ENCODE measurements at places on chromosomes 11 and 22.

- DNase-seq = peak; percentile 48
These were observed 9.4 kb upstream of the SAMM50 start for GRCh38 chr22:43945632-43946383.

DNA sequence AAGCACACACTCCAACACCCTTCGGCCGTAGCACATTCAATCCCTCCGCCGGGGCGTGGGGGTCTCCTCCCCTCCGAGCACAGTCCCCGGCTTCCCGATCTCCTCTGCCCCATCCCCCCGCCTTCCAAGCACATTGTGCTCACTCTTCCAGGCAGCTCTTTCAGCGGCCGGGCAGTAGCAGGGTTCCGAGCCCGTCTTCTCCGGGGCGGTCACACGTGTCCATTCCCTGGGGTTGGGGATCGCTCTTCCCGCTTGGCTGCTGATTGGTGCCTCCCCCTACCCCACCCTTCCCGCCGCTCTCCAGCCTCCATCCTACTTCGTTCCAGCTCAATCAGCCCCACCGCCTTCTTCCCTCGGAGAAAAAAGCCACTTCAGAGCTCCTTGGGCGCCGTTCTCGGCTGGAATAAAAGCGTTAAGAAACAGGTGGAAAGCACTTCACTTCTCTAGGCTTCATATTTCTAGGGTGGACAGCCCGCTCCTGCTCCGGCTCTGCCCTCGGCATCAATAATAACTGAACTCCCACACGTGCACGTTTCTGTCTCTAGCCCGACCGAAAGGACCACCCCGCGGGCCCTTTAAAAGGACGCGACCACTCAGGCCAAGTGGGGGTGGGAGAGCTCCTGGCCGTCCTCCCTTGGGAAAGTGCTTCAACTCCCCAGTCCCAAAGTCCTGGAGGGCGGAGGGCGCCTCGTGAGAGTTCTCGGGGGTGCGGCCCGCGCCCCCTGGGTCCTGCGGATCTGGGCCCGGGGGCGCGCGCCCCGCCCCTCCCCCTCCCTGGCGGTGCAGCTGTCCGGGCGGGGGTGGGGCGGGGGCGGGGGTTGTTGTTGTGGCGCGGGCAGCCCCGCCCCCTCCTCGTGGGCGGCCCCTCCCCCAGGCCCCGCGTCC, 464 bp upstream of the CECR2 start:
- no peak for DNase-seq

GRCh38 chr22:36442506-36443197, 38.8 kb downstream of the TXN2 start:
- DNase-seq = no peak

- no peak for DNase-seq
These were observed 928.0 kb upstream of the FAT3 start for GRCh38 chr11:91296629-91297028.

GRCh38 chr22:38141217-38141973, 30.9 kb upstream of the BAIAP2L2 start:
- no peak for DNase-seq

DNA sequence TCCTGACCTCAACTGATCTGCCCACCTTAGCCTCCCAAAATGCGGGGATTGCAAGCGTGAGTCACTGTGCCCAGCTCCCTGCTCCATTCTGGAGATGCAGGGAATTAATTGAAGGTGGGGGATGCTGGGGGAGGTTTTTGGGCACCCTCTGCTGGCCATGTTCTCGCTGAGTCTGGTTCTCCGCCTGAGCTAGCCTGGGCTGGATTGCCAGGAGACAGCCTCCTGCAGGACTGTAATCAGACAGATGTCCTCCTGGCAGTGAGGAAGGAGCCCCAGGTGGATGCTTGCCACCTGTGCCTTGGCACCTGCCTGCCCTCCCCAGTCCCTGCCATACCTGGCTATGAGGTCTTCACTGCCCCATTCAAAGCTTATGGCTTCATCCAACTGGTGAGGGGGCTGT, 5.4 kb downstream of the MTFP1 start:
- DNase-seq = no peak

Data from activated CD8-positive, alpha-beta memory T cell treated with anti-CD3 and anti-CD28 coated beads for 1 hour (primary cell).